NCI-H2107 (cell line): ENCODE measurements at places on chromosomes 1 and 21.

DNA sequence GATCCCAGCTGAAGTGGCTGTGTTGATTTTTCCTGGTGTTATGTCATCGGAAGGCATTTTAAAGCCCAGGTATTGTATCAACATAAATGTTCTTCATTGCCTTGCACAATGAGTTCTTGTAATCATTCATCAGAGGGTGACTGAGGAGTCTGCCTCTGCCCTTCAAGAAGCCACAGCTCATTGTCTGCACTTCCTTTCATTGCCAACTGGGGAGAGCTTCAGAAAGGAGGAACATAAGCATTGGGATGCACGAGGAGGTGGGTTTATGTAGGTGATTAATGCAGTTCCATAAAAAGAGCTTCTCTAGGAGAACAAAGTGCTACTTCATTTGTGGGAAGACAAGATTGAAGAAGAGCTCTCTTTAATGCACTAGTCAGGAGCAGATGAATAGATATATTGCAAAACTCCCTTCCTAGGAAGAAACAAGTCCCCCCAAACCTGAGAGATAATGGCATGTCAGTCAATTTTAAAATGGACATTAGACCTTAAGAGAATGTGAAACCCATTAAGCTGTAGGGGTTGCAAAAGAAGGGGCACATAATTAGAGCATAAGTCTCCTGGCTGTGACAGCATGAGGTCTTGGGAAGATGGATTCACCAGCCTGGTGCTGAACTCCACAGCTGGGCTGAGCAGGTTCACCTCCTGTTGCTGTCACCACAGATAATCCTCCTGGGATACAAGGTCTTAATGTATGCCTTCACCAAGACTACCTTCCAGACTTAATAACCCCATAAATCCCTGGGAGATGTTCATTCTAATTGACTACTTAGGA is 124.6 kb downstream of the BACH1 start:
- no peak for DNase-seq

- no peak for DNase-seq
These were observed 295.4 kb upstream of the PBX1 start for GRCh38 chr1:164263540-164263939.

DNA sequence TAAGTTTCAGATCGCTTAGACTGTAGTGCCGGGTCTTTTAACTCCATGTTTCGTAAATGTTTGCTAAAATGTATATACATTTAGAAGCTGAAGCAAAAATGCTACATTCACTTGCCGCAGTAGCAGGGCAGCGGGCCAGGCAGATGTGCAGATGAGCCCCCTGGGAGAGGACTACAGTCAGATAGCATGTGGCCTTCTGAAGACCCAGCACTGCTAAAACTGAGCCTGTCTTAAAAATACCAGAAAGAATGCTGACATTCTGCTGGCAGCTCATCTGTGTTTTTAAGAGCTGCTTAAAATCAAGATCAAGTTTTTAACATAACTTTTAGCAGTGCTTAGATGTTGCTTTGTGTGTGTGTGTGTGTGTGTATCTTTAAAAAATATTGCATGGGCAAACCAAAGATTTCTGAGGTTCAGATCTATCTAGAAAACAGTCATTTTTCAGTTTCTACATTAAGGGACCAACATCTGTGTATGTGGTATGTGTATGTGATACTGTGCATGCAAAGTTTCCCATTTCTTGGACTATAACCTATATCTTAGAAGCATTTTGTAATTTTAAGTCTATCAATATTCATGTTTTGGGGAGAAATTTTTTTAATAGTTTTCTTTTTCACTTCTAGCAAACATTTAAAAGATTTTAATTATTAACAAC is 31.7 kb downstream of the CHRM3 start:
- DNase-seq: no peak

DNA sequence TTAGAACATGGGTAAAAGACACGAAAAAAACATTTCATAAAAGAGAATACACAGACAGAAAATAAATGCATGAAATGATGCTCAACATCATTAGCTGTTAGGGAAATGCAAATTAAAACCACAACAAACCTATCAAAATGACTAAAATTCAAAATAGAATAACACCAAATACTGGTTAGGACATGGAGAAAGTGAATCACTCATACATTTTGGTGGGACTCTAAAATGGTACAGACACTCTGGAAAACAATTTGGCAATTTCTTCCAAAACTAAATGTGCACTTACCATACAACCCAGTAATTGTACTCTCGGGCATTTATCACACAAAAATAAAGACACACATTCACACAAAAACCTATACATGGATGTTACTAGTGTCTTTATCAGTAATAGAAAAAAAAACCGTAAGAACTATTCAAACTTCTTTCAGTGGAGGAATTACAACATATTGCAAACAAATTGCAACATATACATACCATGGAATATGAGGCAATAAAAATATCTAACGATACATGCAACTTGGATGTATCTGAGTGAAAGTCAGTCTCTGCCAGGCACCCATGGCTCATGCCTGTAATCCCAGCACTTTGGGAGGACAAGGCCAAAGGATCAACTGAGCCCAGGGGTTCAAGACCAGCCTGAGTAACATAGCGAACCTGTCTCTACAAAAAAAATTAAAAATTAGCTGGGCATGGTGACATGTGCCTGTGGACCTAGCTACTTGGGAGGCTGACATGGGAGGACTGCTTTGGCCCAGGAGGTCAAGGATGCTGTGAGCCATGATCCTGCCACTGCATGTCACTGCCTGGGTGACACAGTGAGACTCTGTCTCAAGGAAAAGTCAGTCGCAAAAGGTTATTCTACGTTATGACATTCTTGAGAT is 19.6 kb downstream of the HSF2BP start:
- DNase-seq: no peak
